ENCODE measurements at places on chromosomes 1 and 21.

DNA sequence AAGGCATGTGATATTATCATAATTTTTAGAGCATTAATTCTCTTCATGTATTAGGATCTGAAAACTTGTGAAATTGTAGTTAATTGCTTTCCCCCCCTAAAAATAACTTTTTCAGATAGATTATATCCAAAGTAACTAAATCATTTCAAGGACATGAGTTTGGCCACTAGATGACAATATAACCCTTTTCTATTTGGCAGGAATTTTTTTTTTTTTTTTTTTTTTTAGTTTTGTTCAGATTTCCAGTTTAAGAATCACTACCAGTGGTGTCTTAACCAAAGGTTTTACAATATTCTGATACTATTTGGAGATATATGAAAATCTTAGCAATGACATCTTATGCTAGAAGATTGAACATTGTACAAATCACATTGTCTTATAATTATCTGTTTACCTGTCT is 370.8 kb downstream of the AMY1C start:
- no peak for DNase-seq

DNA sequence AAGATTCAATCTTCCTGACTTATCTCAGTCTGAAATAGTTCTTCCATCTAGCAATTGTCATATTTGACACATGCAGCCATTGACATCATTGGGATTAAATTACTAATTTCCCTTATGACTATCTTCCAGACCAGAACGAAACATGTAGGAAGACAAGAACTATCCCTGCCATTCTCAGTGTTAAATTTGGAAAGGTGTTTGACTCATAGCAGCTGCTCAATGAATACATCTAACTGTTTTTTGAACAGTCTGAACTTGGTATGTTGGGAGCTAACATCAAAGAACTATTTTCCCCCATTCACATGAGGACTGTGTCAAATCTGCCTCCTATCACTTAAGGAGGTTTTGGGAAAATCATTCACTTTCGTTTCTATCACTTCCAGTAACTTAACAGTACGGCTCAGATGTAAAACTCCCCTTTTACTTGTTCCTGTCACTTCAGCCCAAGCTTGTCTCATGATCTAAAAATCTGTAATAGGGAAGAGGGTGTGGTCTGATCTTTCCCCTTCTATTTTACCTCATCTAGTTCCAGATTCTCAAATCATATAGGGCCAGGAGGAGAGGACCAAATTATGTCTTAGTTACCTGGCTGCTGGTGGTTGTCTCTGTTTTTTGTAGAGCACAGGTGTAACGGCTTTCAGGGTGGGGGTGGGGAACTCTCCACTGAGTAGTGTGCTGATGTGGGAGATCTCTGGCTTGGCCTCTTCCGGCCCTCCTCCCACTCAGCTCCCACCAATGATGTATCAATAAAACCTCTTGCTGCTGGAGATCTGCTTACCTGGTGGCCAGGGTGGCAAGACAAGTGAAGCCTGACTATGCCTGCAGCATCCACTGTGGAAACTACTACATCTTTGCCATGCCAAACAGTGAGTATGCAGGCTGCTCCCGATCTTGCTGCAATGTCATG is 26.2 kb upstream of the SLAMF1 start:
- DNase-seq, result no peak

DNA sequence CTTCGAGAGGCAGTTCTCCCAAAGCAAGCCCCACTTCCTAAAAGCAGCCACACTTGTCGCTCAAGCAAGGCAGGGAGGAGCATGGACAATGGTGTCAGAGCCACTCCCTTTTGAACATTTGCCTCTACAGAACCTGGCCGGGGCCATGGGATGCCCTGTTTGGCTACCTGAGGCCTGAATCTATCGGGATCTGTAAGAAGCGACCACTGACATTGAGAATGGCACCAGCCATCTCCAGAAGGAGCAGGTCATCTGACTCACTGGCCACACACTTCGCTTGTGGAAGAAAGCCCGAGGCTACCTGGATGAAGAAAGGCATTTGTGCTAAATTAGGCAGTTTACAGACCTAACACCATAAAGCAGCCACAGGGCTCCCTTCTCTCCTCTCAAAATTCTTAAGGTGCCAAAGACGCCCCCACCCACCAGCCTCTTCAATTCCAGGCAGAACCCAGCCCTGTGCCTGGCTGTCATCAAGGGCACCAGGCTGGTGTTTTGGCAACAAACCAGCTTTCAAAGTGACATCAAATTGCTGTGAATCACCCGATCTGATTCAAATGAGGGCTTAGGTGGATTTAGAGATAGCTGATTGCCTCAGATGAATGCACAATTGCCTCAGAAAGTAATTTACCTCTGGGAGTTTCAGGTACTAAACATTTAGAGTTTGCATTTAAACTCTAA is 104.8 kb downstream of the ETS2 start:
- DNase-seq, result no peak

DNA sequence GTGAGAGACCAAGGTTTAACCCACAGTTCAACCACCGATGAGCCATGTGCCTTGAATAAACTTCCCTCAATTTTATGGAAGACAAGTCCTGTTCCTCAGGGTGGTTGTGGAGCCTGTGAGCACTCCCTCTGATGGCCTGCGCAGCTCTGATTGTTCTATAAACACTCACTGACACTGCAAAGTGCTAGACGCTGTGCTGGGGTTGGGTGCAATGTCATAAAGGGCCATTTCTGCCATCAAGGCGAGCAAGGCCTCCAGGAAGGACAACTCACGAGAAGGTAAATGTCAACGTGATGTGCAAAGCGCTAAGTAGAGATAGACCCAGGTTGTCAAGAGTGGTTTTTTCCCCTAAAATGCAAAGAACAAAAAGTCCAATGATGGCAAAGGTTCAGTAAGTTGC is 75.7 kb upstream of the SYT6 start:
- DNase-seq, result no peak

All from smooth muscle cell of the brain vasculature (primary cell).